ENCODE measurements at places on chromosomes 2 and 18.

DNA sequence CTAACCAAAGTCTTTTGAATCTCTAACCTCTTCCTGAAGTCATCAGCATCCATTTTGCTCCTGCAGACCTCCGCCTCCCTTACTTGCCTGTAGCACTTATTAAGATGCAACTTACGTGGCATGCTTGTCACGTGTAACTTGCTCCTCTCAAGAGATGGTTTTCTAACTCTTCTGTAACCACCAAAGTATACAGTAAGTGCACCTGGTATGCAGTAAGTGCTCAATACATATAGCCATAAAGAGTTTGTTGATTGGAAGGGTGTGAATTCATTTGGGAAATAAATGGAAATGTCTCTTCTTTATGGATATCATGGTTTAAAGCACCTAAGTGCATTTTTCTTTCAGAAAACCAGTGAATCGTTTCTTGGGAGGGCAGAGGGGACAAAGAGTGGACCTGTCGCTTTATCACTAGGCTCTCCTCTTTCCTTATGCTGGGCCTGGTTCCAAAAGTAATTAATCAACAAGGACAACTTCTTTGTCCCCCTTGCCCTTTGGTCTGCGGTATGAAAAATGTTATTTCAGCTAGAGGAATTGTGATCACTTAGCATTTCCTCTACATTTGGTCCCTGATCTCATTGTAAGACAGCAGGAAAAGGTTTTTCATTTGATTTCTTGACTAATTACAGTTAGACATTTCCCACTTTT is 370.0 kb upstream of the SPRED2 start:
- no peak for DNase-seq

DNA sequence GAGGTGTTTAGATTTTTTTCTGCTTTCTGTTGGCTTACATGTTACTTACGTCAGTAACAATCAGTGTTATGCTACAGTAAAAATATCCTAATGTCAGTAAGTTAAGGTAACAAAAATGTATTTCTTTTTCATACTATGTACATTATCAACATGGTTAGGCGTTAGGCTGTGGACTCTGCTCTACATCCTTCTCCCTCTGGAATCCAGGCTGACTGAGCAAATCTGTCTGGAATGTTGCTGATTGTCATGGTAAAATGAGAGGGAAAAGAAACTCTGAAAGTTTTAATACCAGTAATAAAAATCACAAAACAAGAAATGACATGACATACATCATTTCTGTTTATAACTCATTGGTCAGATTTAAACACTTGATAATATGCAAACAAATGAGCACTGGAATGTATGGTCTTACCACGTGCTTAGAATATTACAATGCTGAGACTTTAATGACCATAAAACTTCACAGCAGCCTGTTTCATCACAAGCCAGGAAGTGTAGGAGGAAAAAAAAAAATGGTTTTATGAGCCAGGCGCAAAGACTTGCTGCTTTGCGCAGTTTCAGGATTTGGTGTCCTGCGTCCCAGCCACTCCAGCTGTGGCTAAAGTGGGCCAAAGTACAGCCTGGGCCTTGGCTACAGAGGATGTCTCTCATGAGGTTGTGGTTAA is 252.4 kb downstream of the FSIP2 start:
- no peak for DNase-seq

- no peak for DNase-seq
Measured at GRCh38 chr2:197915548-197916265, 111.3 kb downstream of the PLCL1 start.

GRCh38 chr18:31576670-31577069 is 15.0 kb upstream of the TTR start:
- DNase-seq: no peak

DNA sequence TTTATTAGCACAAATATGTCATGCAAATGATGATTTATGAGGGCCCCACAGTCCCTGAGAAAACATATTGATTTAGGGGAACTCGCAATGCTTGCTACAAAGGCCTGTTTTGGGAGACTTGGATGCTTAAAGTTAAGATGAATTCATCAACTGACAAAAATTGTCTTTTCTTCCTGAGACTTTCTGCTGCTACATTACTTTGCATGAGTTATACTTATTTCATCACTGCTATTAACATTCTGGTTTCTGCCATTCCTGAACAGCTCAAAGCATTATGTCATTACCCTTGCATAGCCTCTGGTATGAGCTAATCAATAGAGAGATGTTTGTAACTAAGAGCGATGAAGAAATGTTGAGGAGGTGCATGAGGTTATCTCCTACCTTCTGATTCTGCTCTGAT is 74.4 kb downstream of the SOX11 start:
- DNase-seq: no peak

Measured in activated naive CD8-positive, alpha-beta T cell treated with anti-CD3 and anti-CD28 coated beads, Interleukin-2, amount 10 ng/mL, durations not matched to agents 7 days and 5 days (primary cell).